ENCODE measurements at places on chromosomes 2 and 18. TPM values are rescaled to one million over a fixed set of nuclear protein-coding genes. Genes with fewer than 3 reads are reported as not detected.
A peak's percentile ranks its signal among the peaks of the same experiment; 100 is the strongest.

C2orf15 gene
- total RNA-seq, result 0.26 TPM

MAP3K19 gene
- total RNA-seq, result not detected

B3GNT7 gene
- 5.3 TPM for total RNA-seq

SLC14A1 gene
- total RNA-seq, result 0.36 TPM

ADI1 gene
- 21.6 TPM for total RNA-seq

XDH gene
- total RNA-seq, result 1.0 TPM

SIX3 gene
- not detected for total RNA-seq

METTL4 gene
- 13.8 TPM for total RNA-seq

LRRC30 gene
- not detected for total RNA-seq

ALK gene
- 0.05 TPM for total RNA-seq

DNA sequence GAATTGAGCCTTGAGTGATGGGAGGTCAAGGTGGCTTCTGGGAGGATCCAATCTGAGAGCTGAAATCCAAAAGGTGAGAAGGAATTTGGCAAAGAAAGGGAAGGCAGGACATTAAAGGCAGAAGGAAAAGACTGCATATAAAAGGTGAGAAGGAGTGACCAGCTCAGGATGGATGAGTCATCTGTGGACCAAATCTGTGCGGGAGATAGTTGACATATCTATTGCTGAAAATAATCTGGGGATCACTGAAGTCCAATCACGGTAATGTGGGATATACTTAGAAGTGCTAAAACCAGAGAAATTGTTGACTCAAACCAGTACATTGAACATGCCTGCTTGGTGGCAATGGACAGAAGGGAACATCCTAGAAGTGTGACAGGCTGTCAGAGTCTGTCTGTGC is 8.0 kb upstream of the PTPN4 start:
- H3K36me3 ChIP-seq, result no peaks in the 10 kb centered on the region
- no peaks in the 10 kb centered on the region for H3K27me3 ChIP-seq
- H3K4me3 ChIP-seq, result no peak overlapping the region
- DNase-seq, result no peak
- H3K27ac ChIP-seq, result no peak overlapping the region
- no peaks in the 10 kb centered on the region for H3K4me1 ChIP-seq

- no peak overlapping the region for H3K4me3 ChIP-seq
- no peak for DNase-seq
- no peak overlapping the region for H3K27ac ChIP-seq
Measured at GRCh38 chr2:11998218-11998617, 251.8 kb downstream of the LPIN1 start.

DNA sequence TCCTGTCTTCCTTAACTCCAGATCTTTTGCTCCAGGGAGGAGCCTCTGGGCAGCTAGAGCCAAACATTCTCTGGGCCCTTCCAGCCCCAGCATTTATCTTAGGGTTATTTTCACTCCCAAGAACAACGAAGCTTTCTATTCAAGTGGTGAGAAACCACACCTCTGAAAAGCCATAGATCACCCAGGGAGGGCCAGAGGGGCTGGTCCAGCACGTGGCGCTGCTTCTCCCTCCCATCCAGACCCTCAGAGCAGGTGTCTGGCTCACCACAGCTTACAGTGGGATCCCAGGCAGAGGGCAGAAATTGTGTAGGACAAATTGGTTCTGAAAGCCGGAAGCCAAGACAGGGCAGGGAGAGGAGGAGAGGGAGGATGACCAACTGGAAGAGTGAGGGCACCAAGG is 74.0 kb upstream of the PKDCC start:
- no peak overlapping the region for H3K4me3 ChIP-seq
- H3K4me1 ChIP-seq, result peaks cover 4% of the 10 kb centered on the region
- no peak overlapping the region for H3K27ac ChIP-seq
- DNase-seq, result no peak
- no peaks in the 10 kb centered on the region for H3K36me3 ChIP-seq

GRCh38 chr2:235944591-235944990 is 223.6 kb downstream of the GBX2 start:
- H3K36me3 ChIP-seq, result peaks cover 5% of the 10 kb centered on the region
- no peak overlapping the region for H3K4me3 ChIP-seq
- no peak for DNase-seq

GRCh38 chr2:246489-247144 is 17.2 kb downstream of the SH3YL1 start:
- no peak overlapping the region for H3K27ac ChIP-seq
- peak; percentile 54 for DNase-seq
- no peak overlapping the region for H3K4me3 ChIP-seq
- peaks cover 11% of the 10 kb centered on the region for H3K36me3 ChIP-seq

DNA sequence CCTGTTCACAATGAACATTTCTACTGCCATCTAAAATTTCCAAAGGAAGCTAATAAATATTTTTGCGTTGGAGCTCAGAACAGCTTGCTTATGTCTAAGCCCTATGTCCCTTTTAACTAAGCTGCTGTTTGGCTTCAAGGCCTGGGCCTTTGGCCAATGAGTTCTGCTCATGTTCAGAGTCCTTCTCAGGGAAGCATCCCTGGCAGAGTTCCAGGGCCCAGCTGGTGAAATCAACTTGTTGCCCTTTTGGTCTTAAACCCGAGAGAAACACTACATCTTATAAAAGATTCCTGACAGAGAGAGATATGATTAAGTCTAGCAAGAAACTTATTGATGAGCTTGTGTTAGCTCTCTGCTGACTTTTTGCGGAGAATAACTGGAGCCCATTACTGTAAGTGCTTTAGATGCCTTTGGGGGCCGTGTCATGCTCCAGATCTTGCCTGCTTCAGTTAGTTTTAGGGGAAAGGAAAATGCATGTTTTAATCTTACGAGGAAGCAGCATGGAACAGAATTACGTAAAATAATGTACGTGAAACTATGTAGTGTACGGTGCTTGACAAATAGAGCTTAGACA is 102.5 kb upstream of the NOSTRIN start:
- H3K4me3 ChIP-seq, result no peak overlapping the region
- peaks cover 10% of the 10 kb centered on the region for H3K36me3 ChIP-seq
- no peak for DNase-seq
- H3K27me3 ChIP-seq, result no peaks in the 10 kb centered on the region
- H3K4me1 ChIP-seq, result peaks cover 7% of the 10 kb centered on the region

GRCh38 chr2:128746356-128746755 is 427.7 kb upstream of the HS6ST1 start:
- H3K4me1 ChIP-seq, result peaks cover 10% of the 10 kb centered on the region
- no peak overlapping the region for H3K4me3 ChIP-seq
- no peaks in the 10 kb centered on the region for H3K27me3 ChIP-seq
- H3K36me3 ChIP-seq, result no peaks in the 10 kb centered on the region

- H3K4me3 ChIP-seq, result no peak overlapping the region
- no peak overlapping the region for H3K27ac ChIP-seq
- DNase-seq, result no peak
Measured at GRCh38 chr2:33272001-33272400, 204.4 kb upstream of the RASGRP3 start.

GRCh38 chr18:32373505-32373904 is 97.2 kb downstream of the GAREM1 start:
- peaks cover 9% of the 10 kb centered on the region for H3K4me1 ChIP-seq
- peaks cover 2% of the 10 kb centered on the region for H3K27me3 ChIP-seq
- no peak overlapping the region for H3K4me3 ChIP-seq

GRCh38 chr2:70686577-70687460 is 81.2 kb downstream of the ADD2 start:
- DNase-seq, result peak; percentile 67
- peaks cover 16% of the 10 kb centered on the region for H3K36me3 ChIP-seq
- peaks cover 5% of the 10 kb centered on the region for H3K4me1 ChIP-seq
- H3K27ac ChIP-seq, result peak overlapping the region; percentile 48
- no peak overlapping the region for H3K4me3 ChIP-seq
- peaks cover 6% of the 10 kb centered on the region for H3K27me3 ChIP-seq

GRCh38 chr18:75923169-75923568 is 495.7 kb upstream of the SMIM21 start:
- DNase-seq, result no peak
- H3K36me3 ChIP-seq, result no peaks in the 10 kb centered on the region
- H3K4me1 ChIP-seq, result no peaks in the 10 kb centered on the region
- H3K27ac ChIP-seq, result no peak overlapping the region
- H3K4me3 ChIP-seq, result no peak overlapping the region

GRCh38 chr2:215540658-215541057 is 104.8 kb upstream of the FN1 start:
- no peaks in the 10 kb centered on the region for H3K36me3 ChIP-seq
- H3K4me3 ChIP-seq, result no peak overlapping the region
- no peak overlapping the region for H3K27ac ChIP-seq
- DNase-seq, result no peak

DNA sequence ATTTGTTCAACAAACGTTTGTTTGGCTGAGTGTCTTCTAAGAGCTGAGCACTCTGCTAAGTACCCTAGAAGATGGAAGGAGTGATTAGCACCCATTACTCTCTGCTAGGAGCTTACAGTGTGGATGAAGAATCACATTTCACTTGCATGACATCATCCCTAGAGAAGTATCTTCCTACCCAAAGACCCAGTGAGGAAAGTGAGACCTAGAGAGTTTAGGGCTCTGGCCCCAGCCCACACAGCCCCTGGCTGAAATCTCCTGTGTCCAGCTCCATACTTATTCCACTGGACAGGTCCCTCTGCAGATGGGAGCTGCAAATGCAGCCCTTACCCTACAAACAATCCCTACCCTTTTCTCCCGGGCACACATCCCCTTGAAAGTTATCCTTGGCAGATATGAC is 26.8 kb upstream of the EPAS1 start:
- DNase-seq, result no peak
- peaks cover 12% of the 10 kb centered on the region for H3K4me1 ChIP-seq
- H3K4me3 ChIP-seq, result no peak overlapping the region
- no peaks in the 10 kb centered on the region for H3K27me3 ChIP-seq

DNA sequence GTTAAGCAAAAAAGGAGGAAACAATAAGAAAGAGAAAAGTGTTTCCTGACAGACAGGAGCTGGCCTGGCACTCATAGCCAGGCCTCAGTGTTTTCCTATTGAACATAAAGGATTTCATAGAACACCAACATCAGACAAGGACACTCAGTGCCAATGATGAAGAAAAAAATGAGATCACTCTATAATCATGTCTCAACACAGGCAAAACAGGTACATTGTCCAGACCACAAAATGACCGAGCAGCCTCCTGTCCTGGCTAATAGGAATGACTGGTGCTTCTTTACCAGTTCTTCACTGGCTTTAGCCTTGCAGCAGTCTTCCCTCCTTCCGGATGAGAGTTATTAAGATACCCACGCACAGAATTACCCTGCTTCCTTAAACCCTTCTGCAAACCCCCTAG is 35.6 kb downstream of the SEMA4F start:
- no peaks in the 10 kb centered on the region for H3K27me3 ChIP-seq
- DNase-seq, result no peak
- H3K4me3 ChIP-seq, result no peak overlapping the region
- H3K36me3 ChIP-seq, result no peaks in the 10 kb centered on the region
- H3K4me1 ChIP-seq, result peaks cover 12% of the 10 kb centered on the region

DNA sequence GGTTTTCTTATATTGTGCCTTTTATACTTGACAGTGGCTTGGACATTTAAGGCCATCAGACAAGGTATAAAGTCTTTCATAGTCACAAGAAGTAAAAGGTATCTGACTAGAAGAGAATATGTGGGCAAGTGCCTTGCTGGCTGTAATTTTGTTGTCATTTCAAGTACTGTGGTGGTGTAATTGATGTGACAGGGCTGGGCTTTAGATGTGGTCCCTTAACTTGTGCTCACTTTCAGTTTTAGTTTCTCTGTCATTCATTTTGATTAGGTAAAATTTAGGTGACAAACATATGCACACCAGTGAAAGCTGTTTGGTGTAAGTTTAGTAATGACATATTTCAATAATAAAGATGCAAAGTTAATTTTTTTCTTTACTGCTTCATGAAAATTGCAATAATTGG is 31.2 kb upstream of the TBR1 start:
- H3K27me3 ChIP-seq, result no peaks in the 10 kb centered on the region
- H3K27ac ChIP-seq, result no peak overlapping the region
- no peaks in the 10 kb centered on the region for H3K36me3 ChIP-seq
- H3K4me3 ChIP-seq, result no peak overlapping the region

DNA sequence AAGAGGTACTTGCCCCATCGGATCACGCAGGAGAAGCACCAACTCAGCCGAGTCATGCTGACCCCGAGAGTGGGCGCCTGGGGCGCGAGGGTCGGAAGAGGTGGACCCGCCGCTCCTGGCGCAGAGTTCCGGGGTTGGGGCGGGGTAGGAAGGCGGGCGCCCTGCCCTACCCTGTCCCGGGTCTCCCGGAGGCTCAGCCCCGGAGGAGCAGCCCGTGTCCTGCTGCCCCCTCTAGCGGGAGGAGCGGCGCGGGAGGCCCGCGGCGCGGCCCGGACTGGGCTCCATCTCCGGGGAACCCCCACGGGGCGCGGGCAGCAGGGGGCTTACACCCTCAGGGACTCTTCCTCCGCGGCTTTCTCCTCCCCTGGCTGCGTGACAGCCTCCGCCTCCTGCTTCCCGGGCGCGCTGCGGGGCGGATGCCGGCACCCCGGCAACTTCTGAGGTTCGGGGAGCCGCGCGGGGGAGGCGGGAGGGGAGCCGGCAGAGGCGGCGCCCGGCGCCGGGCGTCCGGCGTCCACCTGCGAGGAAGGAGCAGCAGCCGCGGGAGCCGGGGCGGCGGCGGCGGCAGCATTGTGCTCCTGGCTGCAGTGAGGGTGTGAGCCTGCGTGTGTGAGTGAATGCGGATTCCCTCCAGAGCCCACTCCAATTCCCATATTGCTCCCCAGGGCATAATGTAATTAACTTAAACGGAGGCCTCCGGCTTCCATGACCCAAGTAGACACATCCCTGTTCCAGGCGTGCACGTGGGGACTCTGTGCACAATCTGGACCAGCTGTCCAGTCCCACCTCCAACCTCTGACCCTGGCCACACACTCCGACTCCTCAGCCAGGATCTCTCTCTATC is 7.6 kb upstream of the TNS1 start:
- peaks cover 3% of the 10 kb centered on the region for H3K36me3 ChIP-seq
- peak overlapping the region; percentile 77 for H3K4me3 ChIP-seq
- DNase-seq, result peak; percentile 63
- no peak overlapping the region for H3K27ac ChIP-seq
- peaks cover 36% of the 10 kb centered on the region for H3K4me1 ChIP-seq

DNA sequence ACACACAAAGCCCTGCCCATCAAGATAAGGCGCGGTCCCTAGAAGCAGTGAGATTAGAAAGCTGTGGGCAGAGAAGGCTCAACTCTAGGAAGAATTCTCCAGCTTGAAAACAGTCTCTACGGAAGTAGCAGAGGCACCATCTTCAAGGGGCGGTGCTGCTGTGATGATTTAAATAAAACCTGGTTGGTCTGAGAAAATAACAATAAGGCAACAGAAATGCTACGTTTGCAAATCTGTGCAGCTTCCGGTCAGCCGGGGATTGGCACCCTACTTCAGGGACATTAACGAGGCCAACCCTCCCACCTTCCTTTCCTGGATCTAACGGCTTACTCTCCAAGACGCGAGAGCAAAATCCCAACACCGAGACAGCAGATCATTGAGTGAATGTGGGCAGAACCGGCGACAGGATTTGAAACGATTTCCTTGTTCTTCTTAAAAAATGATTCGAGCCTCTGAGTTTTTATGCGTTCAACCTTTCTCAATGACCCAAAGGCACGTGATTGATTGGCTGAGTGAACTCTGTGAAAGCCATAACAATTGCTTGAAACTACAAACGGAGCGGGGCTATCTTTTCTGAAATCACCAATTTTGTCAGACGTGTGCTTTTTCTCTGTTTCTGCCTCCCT is 93.7 kb upstream of the ZNF516 start:
- DNase-seq, result no peak
- H3K4me3 ChIP-seq, result no peak overlapping the region
- peaks cover 8% of the 10 kb centered on the region for H3K4me1 ChIP-seq
- no peaks in the 10 kb centered on the region for H3K36me3 ChIP-seq

GRCh38 chr2:10034333-10035052 is 8.9 kb upstream of the KLF11 start:
- no peak for DNase-seq
- no peak overlapping the region for H3K4me3 ChIP-seq
- no peak overlapping the region for H3K27ac ChIP-seq
- peaks cover 13% of the 10 kb centered on the region for H3K27me3 ChIP-seq
